ENCODE measurements at places on chromosomes 1 and 21. TPM values are rescaled to one million over a fixed set of nuclear protein-coding genes. Genes with fewer than 3 reads are reported as not detected.

DNA sequence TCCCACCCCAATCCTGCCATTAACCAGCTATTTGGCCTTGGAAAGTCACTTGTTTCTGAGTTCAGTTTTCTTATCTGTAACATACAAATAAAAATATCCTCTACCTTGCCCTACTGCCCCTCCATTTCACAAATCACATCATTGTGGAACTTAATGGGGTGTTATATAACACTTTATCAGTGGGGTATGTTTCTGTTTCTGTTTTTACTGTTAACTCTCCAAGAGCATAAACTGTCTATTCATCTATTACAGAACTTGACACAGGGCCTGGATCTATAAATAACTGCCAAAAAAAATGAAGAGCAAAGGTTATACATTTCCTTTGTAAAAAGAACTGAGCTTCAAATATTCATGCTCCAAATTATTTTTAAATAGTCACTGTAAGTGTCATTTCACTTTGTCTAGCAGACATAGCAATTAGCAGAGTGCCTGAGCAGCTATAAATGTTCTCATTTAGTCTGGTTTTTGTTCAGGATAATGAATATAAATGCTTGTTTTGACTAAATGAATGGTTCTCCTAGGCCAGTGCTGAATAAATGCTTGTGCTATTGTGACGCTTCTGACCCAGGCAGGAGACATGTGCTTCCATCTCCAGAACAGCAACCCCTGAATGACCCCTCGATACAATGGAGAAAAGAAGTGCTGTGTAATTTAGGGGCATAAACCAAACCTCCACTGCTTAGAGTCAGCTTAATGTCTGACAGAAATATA, 7.4 kb downstream of the PIGM start:
- DNase-seq: no peak

- peak; percentile 50 for DNase-seq
These were observed 164.9 kb upstream of the USP25 start for GRCh38 chr21:15564907-15565306.

- no peak for DNase-seq
These were observed 7.8 kb downstream of the AJAP1 start for GRCh38 chr1:4662168-4662567.

The SNAP47 gene
- 59.0 TPM for total RNA-seq

- no peak for DNase-seq
These were observed 201.3 kb downstream of the SLC45A1 start for GRCh38 chr1:8519167-8519566.

GRCh38 chr1:156248323-156248683, 447 bp upstream of the PAQR6 start:
- DNase-seq: no peak

The TEX38 gene
- not detected for total RNA-seq

- no peak for DNase-seq
These were observed 299.8 kb upstream of the NR5A2 start for GRCh38 chr1:199727682-199728081.

The NFIA gene
- total RNA-seq: 11.3 TPM

The GSTM4 gene
- 1.9 TPM for total RNA-seq

The NGF gene
- 1.1 TPM for total RNA-seq

The SELP gene
- not detected for total RNA-seq

Measured in bronchial epithelial cell (primary cell).